ENCODE measurements at places on chromosomes 5 and 9. TPM values are rescaled to one million over a fixed set of nuclear protein-coding genes. Genes with fewer than 3 reads are reported as not detected.

DNA sequence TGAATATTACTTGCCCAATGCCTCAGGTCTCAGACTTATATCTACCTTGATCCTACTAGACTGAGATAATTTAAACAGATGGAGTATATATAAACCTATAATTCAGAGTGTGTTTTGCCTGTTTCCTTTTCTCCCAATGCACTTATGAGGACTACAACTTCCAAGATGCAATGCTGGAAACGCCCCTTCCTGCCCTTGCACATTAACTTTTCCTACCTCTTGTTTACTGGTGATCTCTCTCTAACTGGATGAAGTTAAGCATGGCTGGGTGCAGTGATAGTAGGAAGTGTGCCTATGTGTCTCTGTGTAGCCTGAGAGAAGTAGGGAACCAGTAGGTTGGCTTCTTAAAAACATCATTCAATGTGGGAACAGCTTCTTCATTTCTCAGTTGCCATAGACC, 115.2 kb downstream of the SVEP1 start:
- H3K36me3 ChIP-seq, result no peaks in the 10 kb centered on the region
- H3K4me3 ChIP-seq, result no peak overlapping the region
- no peak overlapping the region for H3K27ac ChIP-seq
- no peaks in the 10 kb centered on the region for H3K4me1 ChIP-seq
- DNase-seq, result no peak
- no peaks in the 10 kb centered on the region for H3K27me3 ChIP-seq

- H3K4me3 ChIP-seq, result no peak overlapping the region
- H3K27me3 ChIP-seq, result no peaks in the 10 kb centered on the region
- no peaks in the 10 kb centered on the region for H3K4me1 ChIP-seq
- H3K27ac ChIP-seq, result no peak overlapping the region
- DNase-seq, result no peak
Measured at GRCh38 chr9:101226803-101227202, 158.0 kb downstream of the BAAT start.

GRCh38 chr5:38151878-38152277, 106.5 kb upstream of the EGFLAM start:
- H3K27ac ChIP-seq, result no peak overlapping the region
- H3K4me3 ChIP-seq, result no peak overlapping the region
- H3K4me1 ChIP-seq, result no peaks in the 10 kb centered on the region
- no peaks in the 10 kb centered on the region for H3K27me3 ChIP-seq
- no peaks in the 10 kb centered on the region for H3K36me3 ChIP-seq

The NXNL2 gene
- not detected for total RNA-seq

The NIM1K gene
- total RNA-seq, result 0.76 TPM

- no peak for DNase-seq
- H3K36me3 ChIP-seq, result peaks cover 18% of the 10 kb centered on the region
- peak overlapping the region; percentile 56 for H3K27ac ChIP-seq
- H3K4me3 ChIP-seq, result peak overlapping the region; percentile 78
Measured at GRCh38 chr5:1106385-1107166, 5.3 kb downstream of the SLC12A7 start.

- H3K4me3 ChIP-seq, result no peak overlapping the region
- H3K4me1 ChIP-seq, result no peaks in the 10 kb centered on the region
- no peak for DNase-seq
- no peaks in the 10 kb centered on the region for H3K36me3 ChIP-seq
- no peak overlapping the region for H3K27ac ChIP-seq
- peaks cover 58% of the 10 kb centered on the region for H3K27me3 ChIP-seq
Measured at GRCh38 chr5:141808857-141809256, 69.4 kb downstream of the PCDH1 start.

DNA sequence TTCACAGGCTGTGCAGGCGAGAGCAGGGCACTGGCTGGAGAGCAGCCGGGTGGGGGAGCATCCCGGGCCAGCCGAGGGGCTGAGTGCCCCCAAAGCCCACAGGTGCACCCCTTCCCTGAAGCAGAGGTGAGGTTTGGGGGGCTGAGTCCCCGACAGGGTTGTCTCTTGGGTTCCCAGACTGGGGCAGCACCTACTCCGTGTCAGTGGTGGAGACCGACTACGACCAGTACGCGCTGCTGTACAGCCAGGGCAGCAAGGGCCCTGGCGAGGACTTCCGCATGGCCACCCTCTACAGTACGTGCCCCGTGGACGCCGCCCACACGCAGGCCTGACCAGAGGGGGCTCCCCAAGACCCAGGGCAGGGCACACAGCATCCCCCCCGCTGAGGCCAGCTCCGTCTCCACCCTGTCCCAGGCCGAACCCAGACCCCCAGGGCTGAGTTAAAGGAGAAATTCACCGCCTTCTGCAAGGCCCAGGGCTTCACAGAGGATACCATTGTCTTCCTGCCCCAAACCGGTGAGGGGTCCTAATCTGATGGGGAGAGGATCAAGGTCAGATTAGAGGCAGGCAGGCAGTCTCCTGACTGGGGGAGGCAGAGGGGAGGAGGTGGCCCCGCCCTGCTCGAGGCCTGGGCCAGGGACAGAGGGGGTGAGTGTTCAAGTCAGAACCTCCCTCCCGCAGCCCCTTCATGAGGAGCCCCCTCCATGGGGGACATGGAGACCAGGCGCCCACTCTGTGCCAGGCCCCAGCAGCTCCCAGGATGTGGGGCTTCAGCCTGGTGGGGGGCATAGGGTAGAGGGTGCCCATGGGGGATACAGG, 2.7 kb downstream of the PTGDS start:
- H3K27ac ChIP-seq, result no peak overlapping the region
- peaks cover 6% of the 10 kb centered on the region for H3K27me3 ChIP-seq
- H3K4me1 ChIP-seq, result peaks cover 5% of the 10 kb centered on the region
- H3K4me3 ChIP-seq, result no peak overlapping the region
- no peaks in the 10 kb centered on the region for H3K36me3 ChIP-seq

The HTR4 gene
- not detected for total RNA-seq

DNA sequence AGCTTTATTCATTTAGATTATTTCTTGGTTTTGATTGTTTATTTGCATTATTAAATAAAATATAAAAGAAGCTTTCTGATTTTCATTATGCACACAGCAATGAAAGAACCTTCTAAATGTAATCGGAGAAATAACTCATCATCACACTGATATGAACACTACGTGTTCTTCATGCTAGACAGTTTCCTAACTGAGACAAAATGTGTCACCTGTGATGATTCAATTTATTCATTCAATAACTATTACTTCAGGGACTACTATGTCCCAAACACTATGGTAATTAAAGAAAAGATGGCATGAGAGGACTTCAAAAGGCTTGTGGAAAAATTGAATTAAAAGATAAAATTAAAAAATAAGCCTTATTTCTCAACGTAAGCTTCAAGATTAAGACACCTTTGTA, 118.1 kb downstream of the SPEF2 start:
- H3K4me1 ChIP-seq, result peaks cover 18% of the 10 kb centered on the region
- H3K27ac ChIP-seq, result no peak overlapping the region
- peaks cover 12% of the 10 kb centered on the region for H3K36me3 ChIP-seq
- H3K27me3 ChIP-seq, result no peaks in the 10 kb centered on the region

DNA sequence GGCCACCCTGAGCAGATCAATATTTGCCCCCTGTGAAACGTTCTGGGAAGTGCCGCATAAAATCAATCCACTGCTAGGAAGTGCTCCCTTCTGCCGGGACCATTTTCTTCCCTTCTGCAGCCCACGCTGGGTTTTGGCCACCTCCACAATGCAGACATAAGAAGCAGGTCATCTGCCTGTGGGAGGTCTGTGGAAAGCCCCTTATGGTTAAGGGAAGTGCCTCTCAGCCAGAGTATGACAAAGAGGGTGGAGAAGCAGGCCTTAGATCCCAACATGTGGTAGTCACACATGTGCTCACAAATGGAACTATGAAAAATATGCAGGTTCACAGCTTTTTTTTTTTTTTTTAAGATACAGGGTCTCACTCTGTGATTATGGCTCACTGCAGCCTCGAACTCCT, 82.8 kb downstream of the SLC1A3 start:
- no peak overlapping the region for H3K4me3 ChIP-seq
- no peak overlapping the region for H3K27ac ChIP-seq
- no peak for DNase-seq
- H3K36me3 ChIP-seq, result no peaks in the 10 kb centered on the region
- peaks cover 12% of the 10 kb centered on the region for H3K4me1 ChIP-seq

The PCDHGB2 gene
- 0.91 TPM for total RNA-seq

- peaks cover 5% of the 10 kb centered on the region for H3K27me3 ChIP-seq
- no peak overlapping the region for H3K4me3 ChIP-seq
- H3K36me3 ChIP-seq, result no peaks in the 10 kb centered on the region
- no peak overlapping the region for H3K27ac ChIP-seq
- H3K4me1 ChIP-seq, result peaks cover 2% of the 10 kb centered on the region
- DNase-seq, result no peak
Measured at GRCh38 chr5:173858021-173858669, 30.0 kb upstream of the CPEB4 start.

GRCh38 chr5:89120719-89121118, 237.7 kb upstream of the MEF2C start:
- peaks cover 3% of the 10 kb centered on the region for H3K27me3 ChIP-seq
- H3K36me3 ChIP-seq, result no peaks in the 10 kb centered on the region
- no peak overlapping the region for H3K4me3 ChIP-seq
- peaks cover 4% of the 10 kb centered on the region for H3K4me1 ChIP-seq
- no peak overlapping the region for H3K27ac ChIP-seq

GRCh38 chr5:167902298-167902697, 389.1 kb upstream of the WWC1 start:
- DNase-seq, result no peak
- H3K36me3 ChIP-seq, result no peaks in the 10 kb centered on the region
- no peaks in the 10 kb centered on the region for H3K27me3 ChIP-seq
- H3K4me1 ChIP-seq, result no peaks in the 10 kb centered on the region
- H3K27ac ChIP-seq, result no peak overlapping the region

DNA sequence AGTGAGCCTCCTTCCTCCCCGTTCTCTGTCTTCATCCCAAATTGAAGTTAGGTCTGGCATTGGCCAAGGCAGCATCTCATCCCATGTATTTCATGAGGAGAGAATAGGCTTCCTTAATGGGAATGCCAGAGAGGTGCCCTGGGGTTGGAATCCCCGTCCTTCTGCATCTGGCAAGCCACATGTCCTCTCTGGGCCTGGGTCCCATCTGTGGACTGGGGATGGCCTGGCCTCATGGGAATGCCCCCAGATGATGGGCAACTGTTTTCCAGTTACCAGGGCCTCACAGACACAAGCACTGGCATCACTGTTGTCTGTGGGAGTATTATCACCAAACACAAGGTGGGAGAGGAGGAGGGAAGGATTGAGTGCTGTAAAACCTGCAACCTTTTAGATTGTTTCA, 153.9 kb downstream of the FSTL4 start:
- DNase-seq, result no peak
- no peaks in the 10 kb centered on the region for H3K36me3 ChIP-seq
- H3K4me3 ChIP-seq, result peak overlapping the region; percentile 4
- peaks cover 16% of the 10 kb centered on the region for H3K27me3 ChIP-seq

DNA sequence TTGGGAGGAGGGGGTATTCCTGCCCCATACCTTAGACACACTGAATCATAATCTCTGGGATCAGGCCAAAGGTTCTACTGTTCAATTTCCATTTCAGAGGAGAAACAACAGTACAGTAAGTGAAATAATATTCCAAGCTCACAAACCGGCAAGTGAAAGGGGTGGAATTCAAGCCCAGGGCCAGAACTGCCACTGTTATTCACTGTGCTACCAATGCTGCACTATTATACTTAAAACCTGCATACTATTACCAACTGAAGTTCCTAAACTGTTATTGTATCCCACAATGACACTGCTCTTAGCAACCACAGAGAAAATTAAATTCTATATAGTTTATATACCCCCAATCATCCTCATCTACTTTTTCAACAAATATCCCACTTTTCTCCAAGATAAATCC, 24.6 kb downstream of the SSBP2 start:
- no peak for DNase-seq
- H3K4me3 ChIP-seq, result no peak overlapping the region
- no peaks in the 10 kb centered on the region for H3K27me3 ChIP-seq
- no peak overlapping the region for H3K27ac ChIP-seq

The SYK gene
- 0.80 TPM for total RNA-seq

The ADAMTS13 gene
- 1.5 TPM for total RNA-seq

The SLC34A1 gene
- not detected for total RNA-seq

DNA sequence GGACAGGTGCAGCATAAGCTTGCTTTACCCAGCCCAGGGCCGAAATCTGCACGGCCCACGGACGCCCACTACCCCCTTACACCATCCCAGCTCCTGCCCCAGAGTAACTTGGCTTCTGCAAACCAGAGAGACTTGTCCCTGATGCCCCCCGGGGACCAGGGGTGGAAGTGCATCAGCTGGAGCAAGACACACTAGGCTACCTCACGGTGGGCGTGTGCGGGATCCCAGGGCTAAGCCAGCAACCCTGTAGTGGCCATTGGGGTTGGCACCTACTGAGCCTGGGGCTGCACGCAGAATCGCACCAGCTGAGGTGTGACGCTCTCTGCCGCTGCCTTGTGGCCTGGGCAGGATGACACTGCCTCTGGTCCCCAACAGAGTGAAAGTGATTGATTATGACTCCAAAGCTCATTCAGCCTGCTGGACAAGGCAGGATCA, 6.1 kb upstream of the ZNF79 start:
- H3K4me1 ChIP-seq, result peaks cover 2% of the 10 kb centered on the region
- DNase-seq, result no peak
- no peak overlapping the region for H3K4me3 ChIP-seq
- H3K27ac ChIP-seq, result no peak overlapping the region
